ENCODE measurements at places on chromosomes 16 and 17.

GRCh38 chr17:82645516-82645915 lies 2.7 kb downstream of the WDR45B start:
- no peak for DNase-seq

GRCh38 chr17:15973834-15974233 lies 25.7 kb downstream of the ZSWIM7 start:
- no peak for DNase-seq

- DNase-seq, result no peak
Observed at GRCh38 chr16:51337662-51338061, 186.6 kb upstream of the SALL1 start.

GRCh38 chr17:41284043-41284442 lies 8.5 kb downstream of the KRTAP9-7 start:
- no peak for DNase-seq

DNA sequence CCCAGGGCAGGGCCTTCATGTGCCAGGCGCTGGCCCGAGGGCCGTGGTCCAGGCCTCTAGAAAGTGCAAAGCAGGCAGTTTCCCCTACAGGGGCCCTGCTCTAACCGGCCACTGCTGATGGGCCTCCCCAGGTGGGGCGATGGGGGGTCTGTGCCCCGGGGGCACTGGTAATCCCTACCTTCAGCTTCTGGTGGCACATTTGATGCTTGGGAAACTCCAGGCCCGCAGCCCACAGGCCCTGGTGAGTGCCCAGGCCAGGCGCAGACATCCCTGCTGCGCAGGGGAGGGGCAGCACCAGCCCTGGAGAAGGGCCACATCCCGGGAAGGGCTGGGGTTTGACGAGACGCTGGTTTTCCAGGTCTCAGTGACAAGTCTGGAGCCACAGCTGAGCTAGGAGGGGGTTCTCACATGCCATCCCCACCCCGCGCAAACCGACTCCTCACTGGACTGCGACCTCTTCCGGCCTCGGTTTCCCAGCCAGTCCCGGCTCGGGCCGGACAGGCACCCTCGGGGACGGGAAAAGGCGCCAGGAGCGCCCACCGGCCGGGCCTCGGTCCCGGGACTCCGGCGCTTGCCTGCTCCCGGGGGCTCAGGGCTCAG lies 1.6 kb downstream of the DOC2B start:
- DNase-seq, result no peak

DNA sequence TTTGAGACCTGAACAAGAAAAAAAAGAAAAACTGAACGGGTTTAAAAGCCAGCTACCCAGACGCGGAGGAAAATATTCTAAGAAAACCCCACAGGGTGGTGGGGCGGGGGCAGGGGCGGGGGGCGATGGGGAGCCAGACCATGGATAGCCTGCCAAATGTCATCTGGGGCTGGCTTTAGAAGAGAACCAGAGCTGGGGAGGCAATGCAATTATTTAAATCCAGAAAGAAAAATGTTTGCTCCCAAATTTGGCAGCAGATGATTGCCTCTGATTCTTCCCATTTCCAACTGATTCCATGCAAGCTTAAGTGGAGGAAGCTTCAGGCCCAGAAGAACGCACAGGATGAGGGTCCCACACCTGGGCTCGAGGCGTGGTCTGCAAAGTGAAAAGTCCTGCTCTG lies 34.8 kb downstream of the ZNF423 start:
- no peak for DNase-seq

GRCh38 chr17:21304091-21304490 lies 19.6 kb downstream of the MAP2K3 start:
- no peak for DNase-seq

All from fibroblast of pulmonary artery (primary cell).